Omental fat pad (tissue), 4 donors: ENCODE measurements at places on chromosomes 16 and 17. TPM values are rescaled to one million over a fixed set of nuclear protein-coding genes. Genes with fewer than 3 reads are reported as not detected.

Gene HBZ
- not detected for total RNA-seq

Gene HBA1
- 998 TPM for total RNA-seq

GRCh38 chr17:19672009-19672750 is 23.6 kb downstream of the ALDH3A2 start:
- DNase-seq = no peak

DNA sequence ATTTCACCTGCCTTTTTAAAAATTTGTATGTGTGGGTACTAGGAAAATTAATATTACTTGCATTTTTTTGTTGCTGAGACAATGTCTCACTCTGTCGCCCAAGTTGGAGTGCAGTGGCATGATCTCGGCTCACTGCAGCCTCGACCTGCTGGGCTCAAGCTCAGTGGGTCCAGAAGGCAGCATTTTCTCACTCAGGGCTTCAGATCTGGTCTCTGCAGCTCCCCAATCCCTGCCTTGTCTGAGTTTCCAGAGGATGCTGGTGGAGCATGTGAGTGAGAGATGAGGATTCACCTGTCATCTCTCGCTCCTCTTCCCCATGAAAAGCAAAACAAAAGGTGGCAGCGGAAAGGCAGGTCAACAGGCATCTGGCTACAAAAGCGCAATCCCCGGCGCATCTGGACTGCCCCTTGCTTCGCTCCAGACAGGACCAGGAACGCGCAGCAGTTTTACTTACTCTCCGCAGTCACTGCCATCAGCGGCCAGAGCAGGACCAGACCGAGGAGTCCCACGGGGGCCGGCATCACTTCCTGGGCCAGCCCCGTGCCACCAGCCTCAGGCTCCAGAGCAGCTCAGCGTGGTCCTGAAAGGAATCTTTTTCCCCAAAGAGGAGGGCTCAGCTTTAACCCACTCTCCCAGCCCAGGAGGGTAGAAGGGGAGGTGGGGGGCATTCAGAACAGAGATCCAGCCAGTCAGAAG is 59.9 kb downstream of the LITAF start:
- no peak for DNase-seq

GRCh38 chr16:56013962-56014552 is 138.9 kb upstream of the CES5A start:
- DNase-seq = no peak

Gene TOP2A
- total RNA-seq = 1.4 TPM
